Mesothelial cell of epicardium (in vitro differentiated cells): ENCODE measurements at places on chromosomes 2 and 18. TPM values are rescaled to one million over a fixed set of nuclear protein-coding genes. Genes with fewer than 3 reads are reported as not detected.

VWA3B gene
- not detected in 3 replicates for total RNA-seq

SAG gene
- total RNA-seq, result not detected in 3 replicates

AGPS gene
- total RNA-seq, result 43.9 to 47.9 TPM (median 47.3 TPM) in 3 replicates

ASB18 gene
- not detected in 3 replicates for total RNA-seq

PRKAG3 gene
- total RNA-seq, result 2.8 to 3.6 TPM (median 2.9 TPM) in 3 replicates

FAHD2B gene
- total RNA-seq, result 37.4 to 37.8 TPM (median 37.7 TPM) in 3 replicates

ICOS gene
- total RNA-seq, result not detected in 3 replicates

TMBIM1 gene
- total RNA-seq, result 74.9 to 82.6 TPM (median 80.7 TPM) in 3 replicates

- DNase-seq, result no peak
Measured at GRCh38 chr18:51721388-51721787, 523.9 kb upstream of the MEX3C start.

DNA sequence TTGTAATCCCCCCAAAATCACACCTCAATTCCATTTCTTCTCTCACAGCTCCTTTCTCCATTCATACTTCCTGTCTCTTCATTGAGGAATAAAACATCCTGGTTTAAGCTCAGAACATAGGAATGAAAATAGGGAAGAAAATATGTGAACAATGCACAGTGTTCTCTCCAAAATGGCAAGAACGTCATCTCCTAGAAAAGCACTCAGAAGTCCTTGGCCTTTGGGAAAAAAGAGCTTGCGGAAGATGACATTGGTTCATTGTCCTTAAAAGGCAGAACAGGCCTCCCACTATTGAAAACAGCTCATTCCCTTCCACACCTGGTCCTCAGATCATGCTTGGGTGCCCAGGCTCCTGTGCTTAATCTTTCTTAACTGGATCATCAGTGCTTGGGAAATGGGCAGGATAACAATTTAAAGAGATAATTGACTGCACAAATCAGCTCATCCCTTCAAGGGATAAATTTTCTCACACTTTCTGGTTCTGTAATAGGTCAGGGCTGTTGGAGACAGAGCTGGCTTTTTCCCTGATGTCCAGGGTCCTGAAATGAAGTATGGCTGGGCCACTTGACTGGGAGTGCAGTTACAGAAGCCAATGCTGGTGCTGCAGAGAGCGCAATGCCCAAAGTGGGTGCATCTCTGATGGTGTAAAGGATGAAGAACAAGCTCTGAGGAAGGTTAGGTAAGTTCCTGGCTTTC is 69.2 kb downstream of the MARCHF4 start:
- DNase-seq, result no peak

GRCh38 chr18:79545255-79545654 is 134.3 kb upstream of the CTDP1 start:
- no peak for DNase-seq

- no peak for DNase-seq
Measured at GRCh38 chr2:123578016-123578415, 447.1 kb upstream of the CNTNAP5 start.

DNA sequence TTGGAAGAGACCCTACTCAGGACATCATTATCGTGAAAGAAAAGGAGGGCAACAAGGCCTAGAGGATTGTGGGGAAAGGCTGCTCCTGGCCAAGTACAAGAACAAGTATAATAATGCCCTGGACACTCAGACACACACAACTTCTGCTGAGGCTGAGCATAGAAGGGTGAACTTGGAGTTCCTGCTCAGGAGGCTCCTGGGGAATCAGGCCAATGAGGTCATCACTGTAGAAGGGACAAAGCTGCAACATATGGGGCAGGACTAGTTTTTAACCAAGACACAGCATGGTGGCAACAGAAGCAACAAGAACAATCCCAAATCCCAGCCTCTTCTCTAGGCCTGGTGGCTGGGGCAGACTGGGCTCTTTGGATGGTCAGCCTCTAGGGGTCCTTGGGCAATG is 102.6 kb downstream of the POLR1A start:
- DNase-seq, result no peak

DNA sequence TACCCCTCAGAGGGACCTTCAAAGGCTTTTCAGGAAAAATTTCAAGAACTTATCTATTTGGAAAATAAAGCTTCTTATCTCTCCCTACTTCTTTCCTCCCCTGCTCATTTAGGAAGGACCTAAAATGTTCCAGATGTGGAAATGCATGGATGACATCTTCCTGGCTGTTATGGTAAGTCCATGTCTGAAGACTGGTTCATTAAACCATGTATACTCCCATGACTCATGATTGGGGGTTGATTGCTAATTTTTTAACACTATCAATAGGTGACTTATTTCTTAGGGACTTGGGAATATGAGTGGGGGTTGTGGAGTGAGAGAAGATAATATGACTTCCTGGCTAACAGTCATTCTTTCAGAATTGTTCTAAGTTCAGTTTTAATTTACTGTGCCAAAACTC is 104.0 kb upstream of the PARD3B start:
- no peak for DNase-seq

DNA sequence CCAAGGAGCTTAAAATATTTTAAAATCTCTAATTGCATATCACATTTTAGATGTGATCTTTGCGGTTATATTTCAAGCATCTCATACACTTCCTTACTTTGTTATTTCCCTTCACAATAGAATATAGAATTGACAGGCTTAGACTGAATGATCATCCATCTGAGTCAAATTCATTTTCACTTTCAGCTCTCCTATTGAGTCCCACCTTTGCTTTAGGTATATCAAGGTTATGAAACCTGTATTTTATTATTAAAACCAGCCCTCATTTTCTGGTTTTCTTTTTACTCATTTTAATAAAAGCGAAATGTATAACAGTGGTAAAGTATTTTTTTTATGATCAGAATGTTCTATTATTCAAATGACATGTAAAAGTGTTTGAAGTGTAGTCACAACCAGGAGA is 162.9 kb upstream of the KYNU start:
- no peak for DNase-seq

DNA sequence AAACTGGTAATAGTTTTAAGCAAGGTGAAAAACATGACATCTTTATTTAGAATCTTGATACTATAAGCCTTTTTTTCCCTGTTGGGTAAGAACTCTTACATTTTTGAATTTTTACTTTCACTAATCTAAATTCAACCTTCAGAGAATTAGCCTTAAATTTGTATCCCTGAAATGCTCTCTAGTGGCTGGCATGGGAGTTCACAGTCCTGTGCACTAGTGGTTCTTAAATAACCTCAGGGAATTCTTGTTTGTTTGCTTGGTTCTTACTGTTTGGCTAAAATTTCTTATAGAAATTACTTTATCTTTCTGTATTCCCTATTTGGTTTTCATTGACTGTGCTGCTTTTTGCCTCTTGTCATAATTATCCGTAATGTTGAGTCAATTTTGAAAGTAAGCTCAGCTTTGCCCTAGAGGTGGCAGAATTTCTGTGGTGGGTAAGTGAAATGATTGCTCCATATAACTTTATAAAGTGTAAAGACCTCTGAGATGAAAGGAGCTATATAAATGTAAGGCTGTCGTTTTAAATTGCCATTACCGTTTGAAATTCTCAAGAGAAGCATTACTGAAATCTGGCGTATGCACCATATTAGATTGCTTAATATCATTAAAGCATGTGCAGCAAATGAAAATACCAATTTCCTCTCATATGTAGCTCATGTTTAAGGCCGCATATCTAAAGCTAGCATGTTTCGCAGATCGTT is 391.3 kb upstream of the FIGN start:
- DNase-seq, result no peak

DNA sequence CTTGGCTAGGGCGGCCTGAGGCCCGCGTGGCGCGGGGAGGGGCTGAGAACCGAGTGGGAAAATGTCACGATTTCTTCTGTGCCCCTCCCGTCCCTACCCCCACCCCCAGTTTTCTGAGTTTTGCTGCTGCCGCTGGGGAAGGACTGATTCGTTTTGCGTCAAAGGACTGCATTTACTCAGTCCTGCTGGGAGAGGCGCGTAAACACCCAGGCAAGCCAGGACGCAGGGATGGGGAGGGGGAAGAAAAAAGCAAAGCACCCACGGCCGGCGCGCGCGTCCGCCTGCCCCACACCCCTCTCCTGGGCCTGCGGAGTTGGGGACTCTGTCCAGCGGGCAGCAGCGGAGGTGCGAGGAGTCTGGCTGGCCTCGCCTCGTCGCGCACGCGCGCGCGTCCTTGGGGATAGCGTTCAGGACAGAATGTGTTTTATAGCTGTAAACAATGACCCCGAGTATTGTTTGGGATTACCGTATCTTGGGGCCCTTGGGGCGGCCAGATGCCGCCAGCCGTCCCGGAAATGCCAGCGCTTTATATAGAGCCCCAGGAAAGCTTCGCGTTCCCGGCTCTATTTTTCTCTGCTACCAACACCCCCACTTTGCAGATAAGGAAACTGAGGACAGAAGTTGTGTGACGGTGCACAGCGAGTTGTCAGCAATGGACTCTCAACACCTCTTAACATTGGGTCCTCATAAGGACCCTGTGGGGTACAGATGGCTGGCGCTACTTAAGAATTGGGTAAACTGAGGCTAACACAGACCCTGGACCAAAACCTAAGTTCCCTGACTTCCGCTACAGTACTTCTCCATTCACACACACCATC is 1.7 kb upstream of the FOSL2 start:
- no peak for DNase-seq

GRCh38 chr2:102106133-102106556 is 36.4 kb upstream of the IL1R1 start:
- no peak for DNase-seq

DNA sequence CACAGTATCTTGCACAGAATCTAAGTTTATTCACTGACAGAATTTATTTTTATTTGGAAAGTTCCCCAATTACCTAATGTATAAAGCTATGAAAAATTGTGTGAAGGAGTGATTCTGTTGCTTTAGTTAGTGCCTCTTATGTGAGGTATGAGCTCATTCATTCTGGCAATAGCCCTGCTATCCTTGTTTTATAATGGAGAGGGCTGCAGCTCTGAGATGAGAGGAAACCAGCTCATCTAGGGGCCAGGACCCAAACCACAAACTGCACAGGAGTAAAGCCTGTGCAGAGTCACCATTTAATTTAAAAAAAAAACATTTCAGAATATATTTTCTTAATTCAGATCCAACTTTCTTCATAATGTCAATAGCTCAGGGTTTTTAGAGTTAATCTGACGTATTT is 383.0 kb downstream of the TMEM182 start:
- no peak for DNase-seq

- DNase-seq, result no peak
Measured at GRCh38 chr2:228447266-228447915, 265.9 kb upstream of the SPHKAP start.

DNA sequence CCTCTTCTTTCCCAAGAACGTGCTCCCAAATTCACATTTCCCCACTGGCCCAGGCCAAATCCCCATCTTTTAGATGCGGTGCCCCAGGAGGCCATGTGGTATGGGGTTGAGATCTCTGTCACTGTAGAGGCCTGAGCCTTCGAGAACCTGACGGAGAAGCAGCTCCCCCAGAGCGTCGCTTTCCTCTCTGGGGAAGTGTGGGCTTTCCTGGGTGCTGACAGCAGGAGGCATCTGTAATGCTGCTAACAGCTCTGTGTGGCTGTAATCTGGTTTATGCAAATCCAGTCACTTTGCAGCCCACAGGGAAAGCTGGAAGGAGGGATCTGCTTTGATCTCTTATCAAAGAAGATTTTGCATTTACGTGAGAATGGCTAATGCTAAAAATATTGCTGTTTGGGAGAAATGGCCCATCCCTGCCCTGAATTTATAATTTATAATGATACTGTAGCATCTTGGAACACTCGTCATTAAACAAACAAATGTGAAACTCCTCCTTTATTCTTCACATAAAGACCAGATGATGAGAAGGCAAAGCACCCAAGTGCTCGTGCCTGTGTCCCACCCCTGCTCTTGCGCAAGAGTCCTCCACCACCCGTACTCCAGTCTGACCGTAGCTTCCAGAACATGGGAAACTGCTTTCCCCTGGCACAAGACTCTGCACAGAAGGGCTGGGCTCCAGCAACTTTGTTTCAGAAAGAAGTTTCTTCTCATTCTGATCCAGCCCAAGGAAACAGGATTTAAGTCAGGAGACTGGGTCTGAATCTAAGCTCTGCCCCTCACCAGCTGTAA is 109.9 kb upstream of the EPC2 start:
- no peak for DNase-seq

GRCh38 chr2:168734199-168734760 is 68.2 kb upstream of the NOSTRIN start:
- no peak for DNase-seq

DNA sequence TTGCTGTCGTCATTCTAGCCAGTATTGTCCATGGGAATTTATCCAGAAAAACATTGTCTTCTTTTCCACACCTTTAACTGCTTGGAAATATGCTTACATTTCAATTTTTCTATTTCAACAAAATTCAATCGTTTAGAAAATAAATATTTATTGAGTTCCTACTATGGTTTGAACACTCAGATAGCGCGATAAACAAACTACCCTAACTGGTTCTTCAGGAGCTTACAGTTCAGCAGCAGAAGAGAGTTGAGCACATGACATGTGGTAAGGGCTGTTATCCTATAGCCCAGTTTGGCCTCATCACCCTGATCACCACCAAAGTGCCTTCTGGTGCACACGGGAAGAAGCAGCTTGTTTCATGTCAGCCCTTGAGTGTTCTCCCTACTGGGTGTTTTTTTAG is 375.2 kb upstream of the SMIM21 start:
- DNase-seq, result no peak

DNA sequence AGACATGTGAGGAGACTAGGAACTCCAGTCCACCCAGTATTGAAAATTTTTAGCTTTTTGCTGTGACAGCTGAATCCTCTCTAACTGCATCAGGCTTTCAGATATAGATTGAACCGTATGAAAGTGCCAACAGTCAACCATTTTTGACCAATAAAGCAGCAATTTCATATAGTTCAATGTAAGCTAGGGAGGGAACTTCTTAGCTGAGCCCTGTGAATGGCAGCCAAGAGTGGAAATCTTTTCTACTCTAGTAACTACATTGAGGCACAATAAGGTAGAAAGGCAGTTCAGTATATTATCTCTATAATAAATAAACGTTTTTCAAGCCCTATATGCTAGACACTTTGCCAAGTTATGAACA is 96.3 kb upstream of the TANK start:
- no peak for DNase-seq
